ENCODE measurements at places on chromosomes 12 and 14.

DNA sequence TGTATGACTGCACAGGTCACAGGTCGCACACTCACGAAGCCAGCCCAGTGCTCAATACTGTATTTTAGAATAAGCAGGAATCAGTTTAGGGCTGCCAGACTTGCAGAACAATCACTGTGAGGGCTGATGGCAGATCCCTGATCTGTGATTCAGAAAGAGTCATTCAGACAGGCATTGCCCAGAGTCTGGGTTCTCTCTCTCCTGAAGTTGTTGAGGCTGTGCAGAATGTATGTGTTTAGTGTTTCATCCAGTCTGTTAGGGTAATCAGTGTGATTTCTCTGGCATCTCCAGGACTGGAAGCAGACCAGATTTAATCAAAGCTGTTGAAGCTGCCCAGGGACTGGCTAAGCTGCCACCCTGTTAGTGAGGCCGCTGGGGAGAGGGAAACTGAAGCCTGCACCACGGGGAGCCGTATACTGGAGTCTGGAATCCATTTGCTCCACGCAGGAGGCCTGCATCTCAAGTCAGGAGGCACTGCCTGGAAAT lies 69.3 kb downstream of the ETV6 start:
- DNase-seq, result no peak

DNA sequence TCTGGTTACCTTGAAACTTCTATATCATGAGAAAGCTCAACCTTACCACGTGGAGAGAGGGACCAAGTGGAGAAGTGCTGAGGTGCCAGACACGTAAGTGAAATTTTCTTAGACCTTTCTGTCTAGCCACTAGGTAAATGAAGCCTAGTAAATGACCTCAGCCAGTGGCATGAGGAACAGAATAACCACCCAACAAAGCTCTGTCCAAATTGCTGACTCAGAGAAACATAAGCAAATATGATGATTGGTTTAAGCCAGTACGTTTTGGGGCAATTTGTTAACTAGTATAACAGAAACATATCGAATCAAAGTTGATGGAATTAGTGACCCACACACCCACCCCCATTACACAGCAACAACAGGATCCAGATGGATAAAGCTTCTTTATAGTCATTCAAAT lies 75.2 kb upstream of the MAX start:
- DNase-seq, result no peak

- no peak for DNase-seq
Observed at GRCh38 chr12:97321621-97322020, 141.0 kb upstream of the RMST start.

DNA sequence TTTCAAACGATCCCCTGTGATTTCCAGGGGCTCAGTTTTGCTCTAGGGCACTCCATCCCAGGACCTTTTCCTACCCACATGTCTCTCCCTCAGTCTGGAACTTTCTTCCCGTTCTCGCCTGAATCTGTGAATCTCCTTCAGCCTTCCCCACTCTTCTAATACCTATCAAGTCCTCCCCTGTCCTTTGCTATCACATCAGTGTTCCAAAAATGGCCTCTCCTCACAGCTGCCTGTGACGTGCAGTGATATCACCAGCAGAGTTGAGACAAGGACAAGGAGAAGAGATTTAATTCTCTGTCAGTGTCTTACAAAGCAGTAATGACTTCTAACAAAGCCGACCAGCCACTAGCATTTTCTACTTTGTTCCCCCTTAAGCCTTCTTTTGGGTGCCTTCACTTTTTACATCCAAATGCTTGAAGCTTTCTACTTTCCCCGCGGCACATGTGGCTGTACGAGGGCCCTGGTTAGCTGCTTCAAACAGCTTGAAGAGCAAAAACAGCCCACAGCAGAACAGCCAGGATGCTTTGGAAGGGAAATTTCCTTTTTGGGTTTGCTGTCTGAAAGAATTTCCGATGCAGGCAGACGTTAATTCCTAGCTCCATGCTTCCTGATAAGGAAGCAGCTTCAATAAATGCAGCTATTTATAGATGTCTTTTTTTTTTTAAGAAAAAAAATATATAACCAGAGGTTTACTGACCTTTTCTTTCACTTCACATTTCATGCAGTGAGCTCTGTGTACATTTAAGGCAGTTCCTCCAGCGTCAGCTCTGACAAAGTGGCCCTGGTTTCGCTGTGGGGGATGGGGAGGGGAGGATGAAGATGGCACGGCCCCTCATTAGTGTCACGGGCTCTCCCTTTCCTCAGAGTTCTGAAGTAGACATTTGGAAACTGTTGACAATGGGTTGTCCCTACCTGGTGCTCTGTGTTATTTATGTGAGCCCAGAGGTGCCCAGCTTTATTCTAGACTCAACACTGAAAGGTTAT lies 109.3 kb downstream of the ETV6 start:
- no peak for DNase-seq
